ENCODE measurements at places on chromosomes 11 and 22.

DNA sequence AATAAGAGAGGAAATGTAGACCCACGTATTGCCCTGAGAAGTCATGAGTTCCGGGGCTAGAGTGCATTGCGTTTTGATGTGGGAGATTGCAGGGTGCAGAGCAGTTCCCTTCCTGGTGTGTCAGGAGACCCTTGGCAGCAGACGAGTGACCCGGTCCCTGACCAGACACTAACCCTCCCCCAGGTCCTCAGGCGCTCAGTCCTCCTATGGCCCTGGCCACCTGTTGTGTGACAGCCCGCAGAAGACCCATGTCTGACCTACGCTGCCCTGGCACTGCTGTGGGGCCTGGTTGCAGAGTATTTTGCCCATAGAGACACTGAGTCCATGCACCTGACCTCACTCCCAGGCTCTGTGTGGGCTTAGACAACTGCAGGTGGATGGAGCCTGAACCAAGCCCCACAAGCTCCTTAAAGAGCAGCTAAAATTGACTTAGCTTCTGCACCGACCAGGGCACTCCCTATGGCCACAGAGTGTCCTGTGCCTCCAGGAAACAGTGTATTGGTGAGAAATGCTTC lies 833.8 kb downstream of the TBC1D22A start:
- no peak for DNase-seq

DNA sequence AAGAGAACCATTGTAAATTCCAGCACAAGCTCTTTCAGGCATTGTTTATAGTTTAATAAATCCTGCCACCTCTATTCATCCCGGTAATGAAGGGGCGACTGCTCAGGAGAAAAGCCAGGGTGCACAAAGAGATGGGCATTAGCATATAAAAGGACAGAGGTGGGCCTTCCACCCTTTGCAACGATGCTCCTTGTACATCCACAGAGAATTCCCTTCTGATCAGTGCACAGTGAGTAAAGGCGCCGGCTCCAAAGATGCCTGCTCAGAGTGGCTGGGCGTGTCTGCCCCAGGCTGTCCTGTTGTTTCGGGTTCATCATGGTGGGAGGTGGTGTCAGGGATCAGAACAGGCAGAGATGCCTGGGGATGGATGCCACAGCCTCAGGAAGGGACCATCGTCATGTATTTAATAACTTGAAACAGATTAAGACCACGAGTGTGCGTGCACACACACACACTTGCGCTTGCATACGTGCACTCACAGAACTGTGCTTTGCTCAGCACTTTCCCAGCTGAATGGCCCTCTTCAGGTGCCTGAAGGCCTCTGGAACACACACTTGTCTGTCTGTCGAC lies 305.0 kb downstream of the TBC1D22A start:
- DNase-seq, result no peak

DNA sequence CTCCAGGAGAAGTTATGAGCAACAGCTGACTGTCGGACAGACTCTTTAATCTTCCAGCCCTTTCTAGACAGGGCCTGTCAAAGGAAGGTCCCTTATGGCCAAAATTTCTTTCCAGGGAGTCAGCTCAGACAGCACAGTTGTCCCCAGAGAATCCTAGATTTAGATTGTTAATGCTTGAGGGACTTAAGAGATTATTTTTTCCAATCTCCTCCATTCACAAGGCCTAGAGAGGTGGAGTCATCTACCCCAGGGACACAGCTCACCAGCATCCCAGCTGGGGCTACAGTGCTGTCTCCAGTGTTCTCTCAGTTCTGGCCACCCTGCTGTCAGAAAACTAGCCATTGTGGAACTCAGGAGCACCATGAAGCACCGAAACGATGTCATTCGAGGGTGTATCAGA lies 7.8 kb downstream of the DSCAML1 start:
- DNase-seq, result no peak

DNA sequence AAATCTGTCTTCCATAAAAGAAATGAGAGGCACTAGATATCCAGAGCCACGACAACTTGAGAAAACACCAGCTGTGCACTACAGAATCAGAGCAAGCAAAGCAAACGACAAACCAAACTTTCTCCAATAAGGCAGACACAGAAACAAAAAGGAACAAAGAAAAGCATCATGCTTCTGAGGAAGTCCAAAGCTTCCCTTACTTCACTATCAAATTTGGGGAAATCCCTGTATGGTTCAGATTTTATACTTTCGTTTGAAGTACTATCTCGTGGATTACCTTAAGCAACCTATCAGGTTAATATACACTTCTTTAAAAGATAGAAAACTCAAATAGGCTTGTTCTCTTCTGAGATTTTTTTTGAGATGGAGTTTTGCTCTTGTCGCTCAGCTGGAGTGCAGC lies 27.7 kb downstream of the ALG9 start:
- no peak for DNase-seq

DNA sequence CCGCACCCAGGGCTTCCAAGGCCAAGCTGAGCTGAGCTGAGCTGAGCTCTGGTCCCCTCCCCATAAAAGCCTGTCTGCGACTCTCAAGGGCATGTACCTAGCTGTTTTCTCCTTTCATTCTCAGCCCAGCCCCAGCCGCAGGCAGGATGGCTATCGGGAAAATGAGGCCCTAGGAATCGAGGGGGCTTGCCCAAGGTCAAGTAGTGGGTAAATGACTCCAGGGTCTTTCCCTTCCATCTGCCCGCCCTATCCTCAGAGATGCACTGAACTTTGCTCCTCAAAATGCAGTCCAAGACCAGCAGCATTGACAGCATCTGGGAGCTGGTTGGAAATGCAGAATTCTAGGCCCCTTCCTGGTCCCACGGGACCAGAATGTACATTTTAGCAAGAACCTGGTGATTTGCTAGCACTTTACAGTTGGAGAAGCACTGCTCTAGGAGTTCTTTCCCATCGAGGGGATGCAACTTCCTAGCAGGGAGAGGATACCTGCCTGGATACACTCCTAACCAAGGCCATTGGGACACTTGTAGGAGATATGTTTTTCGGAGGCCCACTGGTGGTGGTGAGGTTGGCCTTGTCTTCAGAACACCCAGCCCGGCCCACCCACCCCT lies 43.2 kb upstream of the ACCSL start:
- no peak for DNase-seq

DNA sequence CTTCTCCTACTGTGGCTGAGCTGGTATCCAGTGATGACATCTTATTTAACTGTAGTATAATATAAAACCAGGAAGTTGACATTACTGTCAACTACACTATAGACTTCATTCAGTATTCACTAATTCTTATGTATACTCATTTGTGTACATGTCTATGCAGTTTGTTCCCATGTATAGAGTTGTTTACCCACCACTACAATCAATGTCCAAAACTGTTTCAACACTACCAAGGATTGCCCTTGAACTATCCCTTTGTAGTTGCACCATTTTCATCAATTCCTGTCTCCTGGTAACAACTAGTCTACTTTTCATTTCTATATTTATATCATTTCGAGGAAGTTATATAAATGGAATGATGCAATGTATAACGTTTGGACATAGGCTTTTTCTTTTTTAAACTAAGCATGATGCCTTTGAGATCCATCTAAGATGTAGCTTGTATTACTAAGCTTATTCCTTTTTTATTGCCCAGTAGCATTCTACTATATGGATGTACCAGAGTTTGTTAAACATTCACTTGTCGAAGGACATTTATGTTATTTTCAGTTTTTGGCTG lies 39.2 kb downstream of the TMEM135 start:
- no peak for DNase-seq

- DNase-seq, result no peak
Measured at GRCh38 chr11:48077251-48077650, 96.9 kb downstream of the PTPRJ start.

DNA sequence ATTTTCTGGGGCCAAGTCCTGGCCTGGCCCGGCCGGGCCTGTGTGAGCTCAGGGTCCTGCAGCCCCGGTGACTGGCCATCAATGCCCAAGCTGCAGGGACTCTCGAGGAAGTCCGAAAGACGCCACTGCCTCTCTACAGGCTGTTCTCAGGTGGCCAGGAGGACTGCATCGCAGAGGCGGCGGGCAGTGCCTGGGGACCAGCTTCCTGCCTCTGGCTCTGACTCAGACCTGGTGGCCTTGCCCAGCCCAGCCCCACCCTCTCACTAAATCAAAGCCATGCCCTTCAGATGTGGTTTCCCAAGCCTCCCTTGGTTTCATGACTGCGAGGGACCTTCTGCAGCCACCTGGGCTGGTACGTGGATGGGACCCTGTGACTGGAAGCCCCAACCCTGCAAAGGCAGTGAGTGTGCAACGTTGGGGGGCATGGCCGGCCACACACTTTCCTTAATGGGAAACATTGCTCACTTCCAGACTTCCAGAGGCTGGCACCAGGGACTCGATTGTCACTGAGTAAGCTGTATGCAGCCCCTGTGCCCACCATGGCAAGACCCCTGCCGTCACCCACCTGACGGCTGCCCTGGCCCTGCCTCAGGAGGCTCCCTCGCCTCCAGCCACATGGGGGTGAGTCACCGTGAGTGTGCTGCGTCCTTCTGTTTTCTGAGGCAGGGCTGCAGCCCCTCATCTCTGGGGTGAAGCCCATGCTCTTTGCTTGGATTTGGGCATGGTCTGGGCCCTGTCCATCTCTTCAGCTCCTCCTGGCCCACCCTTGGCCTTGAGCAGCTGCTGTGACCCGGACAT lies 6.0 kb upstream of the FGF3 start:
- DNase-seq, result no peak

GRCh38 chr22:24325105-24325757 lies 54.6 kb downstream of the SPECC1L start:
- no peak for DNase-seq

GRCh38 chr22:50306753-50307749 lies at the start of gene PLXNB2:
Gene PLXNB2 (minus strand): TSS chr22:50307646. CDS start chr22:50290584, 17,062 bp downstream.
- peak; percentile 17 for DNase-seq

- no peak for DNase-seq
Measured at GRCh38 chr22:46965555-46966494, 203.4 kb downstream of the TBC1D22A start.

DNA sequence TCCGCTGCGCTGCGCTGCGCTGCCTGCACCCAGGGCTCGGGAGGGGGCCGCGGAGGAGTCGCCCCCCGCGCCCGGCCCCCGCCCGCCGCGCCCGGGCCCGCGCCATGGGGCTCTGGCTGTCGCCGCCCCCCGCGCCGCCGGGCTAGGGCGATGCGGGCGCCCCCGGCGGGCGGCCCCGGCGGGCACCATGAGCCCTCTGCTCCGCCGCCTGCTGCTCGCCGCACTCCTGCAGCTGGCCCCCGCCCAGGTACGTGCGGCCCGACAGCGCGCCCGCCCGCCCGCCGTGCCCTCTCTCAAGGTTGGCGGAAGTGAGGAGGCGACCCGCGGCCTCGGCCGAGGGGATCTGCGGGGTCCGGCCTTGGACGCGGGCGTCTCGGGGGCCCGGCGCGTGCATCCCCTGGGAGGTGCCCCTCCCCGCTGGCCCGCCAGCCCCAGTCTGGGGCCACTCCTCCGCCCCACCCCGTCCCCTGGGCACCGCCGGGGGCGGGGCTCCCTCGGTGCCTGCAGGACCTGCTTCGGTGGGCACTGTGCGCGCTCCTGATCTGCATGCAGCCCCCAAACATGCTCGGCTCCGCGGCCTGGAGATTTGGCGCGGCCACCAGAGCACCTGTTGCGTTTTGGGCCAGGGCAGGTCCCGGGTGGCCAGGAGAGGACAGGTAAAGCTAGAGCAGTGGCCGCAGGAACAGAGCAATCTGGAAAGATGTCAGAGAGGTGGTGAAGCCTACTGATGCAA lies 429 bp downstream of the VEGFB start:
- no peak for DNase-seq

DNA sequence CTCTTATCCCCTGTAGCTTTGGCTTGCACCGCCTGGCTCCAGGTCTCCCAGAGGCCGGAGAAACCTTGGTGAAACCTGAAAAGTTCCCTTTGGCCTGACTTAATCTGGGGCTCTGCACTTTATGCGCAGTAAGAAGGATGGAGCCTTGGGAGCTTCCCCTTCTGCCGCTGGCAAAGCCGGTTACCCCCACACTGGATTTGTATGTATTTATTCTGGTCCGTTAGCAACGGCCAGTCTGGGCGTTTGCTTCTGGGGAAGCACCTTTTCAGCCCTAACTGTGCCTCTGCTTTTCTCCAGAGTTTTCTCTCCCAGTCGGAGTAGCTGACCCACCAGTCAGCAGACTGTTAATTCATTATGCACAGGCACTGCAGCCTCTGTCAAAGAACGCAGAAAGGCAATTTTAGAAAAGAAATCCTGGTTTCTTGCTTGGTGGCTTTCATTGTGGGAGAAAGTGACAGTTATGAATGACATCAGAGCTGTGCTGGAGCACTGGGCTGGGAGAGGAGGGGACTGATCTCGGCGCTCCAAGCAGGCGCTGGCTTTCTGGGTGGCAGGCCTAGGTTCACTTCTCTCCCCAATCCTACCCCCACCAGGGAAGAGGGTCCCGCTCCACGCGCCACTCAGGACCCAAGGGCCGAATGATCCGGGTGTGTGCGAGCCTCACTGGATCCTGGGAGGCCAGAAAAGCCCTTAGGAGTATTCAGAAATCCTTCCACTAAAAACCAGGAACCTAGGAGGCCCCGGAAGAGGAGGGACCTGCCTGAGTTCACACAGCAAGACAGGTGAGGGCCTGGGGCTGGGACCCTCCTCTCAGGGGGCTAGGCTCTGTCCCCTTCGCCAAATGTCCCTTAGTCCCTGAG lies 70.2 kb downstream of the RTL6 start:
- no peak for DNase-seq

DNA sequence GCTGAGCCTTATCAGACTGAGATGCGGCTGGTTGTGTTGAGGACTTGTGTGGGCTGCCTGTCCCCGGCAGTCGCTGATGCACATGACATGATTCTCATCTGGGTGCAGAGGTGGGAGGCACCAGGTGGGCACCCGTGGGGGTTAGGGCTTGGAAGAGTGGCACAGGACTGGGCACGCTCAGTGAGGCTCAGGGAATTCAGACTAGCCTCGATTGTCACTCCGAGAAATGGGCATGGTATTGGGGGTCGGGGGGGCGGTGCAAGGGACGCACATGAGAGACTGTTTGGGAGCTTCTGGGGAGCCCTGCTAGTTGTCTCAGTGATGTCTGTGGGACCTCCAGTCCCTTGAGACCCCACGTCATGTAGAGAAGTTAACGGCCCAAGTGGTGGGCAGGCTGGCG lies 25.5 kb downstream of the CSF2RB start:
- DNase-seq, result no peak

- DNase-seq, result no peak
Measured at GRCh38 chr22:41096841-41097240, 4.4 kb downstream of the EP300 start.

DNA sequence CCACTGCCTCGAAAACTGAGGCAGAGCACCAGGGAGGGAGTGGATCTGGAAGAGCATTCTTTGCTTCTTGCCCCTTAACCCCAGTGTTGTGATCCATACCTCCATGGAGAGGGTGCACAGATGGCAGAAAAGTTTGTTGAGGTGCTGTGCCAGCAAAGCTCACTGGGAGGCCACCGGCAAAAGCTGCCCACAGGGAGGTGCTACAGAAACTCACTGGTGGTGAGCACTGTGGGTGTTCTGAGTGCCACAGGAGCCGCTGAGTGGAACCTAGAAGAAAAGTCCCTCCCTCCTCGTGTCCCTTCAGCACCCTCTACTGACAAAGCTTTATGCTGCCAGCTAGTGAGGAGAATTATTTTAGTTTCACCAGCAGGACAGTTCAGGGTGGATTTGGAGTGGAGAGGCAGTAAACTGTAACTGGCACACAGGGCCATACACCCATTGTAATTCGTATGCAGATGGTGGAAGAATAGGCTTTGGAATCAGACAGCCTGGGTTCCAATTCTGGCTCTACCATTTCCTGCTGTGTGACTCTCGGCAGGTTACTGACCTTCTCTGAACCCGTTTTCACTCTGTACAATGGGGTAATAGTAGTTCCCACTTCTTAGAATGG lies 84.6 kb downstream of the SWAP70 start:
- DNase-seq, result no peak

- no peak for DNase-seq
Measured at GRCh38 chr11:83566950-83567349, 280.8 kb upstream of the CCDC90B start.

GRCh38 chr22:40400159-40400558 lies 29.8 kb downstream of the SGSM3 start:
- DNase-seq, result no peak

Data from hypothalamus (tissue), 51 donors.